ENCODE measurements at places on chromosomes 7 and 10.

DNA sequence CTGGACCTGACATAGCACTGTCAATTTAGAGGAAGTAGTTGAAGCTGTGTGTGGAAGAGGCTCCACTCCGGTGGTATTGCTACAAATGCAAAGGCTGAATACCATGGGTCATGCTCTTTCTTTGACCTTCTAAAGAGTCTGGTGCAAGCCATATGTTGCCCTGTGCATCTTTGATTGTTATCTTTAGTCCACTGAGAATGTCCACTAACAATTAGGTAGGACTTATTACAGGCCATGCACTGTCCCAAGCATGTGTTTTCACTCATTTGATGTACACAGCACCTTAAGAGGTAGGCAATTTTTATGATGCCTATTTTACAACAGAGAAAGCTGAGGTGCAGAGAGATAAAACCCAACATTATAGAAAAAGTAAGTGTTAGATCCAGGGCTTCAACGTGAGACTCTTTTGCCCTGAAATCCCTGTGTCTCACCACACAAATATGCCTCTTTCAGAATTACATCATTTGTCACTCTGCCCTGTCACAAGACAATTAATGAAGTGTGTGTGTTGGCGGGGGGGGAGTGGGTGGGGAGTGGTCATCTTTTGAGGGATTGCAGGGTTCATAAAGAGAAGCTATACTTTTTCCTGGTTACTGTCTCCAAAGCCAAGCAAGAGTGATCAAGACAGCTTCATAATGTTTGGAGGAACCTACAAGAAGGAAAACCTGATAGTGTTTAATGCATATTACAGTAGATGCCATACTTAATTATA is 637.6 kb upstream of the IGFBP3 start:
- no peak for DNase-seq

DNA sequence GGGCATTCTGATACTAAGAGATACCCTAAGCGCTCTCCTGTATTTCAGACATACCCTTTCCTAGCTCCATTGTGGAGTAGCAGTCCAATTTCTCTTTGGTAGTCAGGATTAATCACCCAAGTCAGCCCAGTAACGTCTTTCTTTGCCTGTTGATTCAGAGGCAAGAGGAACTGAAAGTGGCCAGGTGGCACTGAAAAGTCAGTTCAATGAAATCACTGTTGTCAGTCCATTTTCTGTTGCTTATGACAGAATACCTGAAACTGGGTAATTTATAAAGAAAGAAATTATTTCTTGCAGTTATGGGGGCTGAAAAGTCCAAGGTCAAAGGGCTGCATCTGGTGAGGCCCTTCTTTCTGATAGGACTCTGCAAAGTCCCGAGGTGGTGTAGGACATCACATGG is 40.2 kb downstream of the ANKRD61 start:
- DNase-seq: no peak

DNA sequence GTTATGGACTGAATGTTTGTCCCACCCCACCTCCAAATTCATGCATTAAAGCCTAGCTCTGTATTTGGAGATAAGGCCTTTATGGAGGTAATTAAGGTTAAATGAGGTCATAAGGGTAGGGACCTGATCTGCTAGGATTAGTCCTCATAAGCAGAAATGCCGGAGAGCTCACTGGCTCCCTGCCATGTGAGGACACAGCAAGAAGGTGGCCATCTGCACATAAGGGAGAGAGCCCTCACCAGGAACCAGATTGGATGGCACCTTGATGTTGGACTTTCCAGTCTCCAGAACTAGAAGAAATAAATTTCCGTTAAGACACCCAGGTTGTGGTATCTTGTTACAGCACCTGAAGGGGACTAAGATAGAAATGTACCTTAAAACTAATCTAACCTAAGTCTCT is 816.1 kb upstream of the C7orf33 start:
- DNase-seq: no peak

DNA sequence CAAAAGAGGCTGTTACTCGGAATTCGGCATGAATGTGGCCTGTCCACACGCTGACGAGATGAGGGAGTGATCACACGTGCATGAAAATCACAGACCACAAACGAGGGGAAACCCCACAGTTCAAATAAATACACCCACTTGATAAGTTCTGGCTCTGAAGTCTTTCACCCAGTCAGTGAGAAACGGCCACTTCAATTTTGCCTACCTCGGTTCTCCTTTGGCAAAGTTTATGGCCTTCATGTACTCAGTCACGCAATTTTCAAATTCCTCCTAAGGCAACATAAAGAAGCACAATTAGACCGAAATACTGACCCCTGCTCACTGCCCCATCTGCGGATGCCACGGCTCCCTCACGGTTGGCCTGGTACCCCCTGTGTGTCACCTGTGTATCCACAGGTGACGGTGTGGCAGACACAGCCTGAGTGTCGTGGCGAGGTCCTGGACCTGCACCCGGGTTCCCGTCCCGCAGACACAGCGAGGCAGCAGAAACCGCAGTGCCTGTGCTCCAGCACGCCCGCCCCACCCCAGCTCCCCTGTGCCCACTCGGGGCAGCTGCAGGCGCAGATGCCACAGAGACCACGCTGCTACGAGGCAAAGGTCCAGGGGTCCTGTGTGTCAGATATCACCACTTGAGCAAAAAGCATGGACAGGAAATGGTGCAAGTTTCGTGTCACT is 1.4 kb downstream of the CFAP46 start:
- no peak for DNase-seq

GRCh38 chr10:74598891-74599566 is 227.4 kb upstream of the KAT6B start:
- no peak for DNase-seq

DNA sequence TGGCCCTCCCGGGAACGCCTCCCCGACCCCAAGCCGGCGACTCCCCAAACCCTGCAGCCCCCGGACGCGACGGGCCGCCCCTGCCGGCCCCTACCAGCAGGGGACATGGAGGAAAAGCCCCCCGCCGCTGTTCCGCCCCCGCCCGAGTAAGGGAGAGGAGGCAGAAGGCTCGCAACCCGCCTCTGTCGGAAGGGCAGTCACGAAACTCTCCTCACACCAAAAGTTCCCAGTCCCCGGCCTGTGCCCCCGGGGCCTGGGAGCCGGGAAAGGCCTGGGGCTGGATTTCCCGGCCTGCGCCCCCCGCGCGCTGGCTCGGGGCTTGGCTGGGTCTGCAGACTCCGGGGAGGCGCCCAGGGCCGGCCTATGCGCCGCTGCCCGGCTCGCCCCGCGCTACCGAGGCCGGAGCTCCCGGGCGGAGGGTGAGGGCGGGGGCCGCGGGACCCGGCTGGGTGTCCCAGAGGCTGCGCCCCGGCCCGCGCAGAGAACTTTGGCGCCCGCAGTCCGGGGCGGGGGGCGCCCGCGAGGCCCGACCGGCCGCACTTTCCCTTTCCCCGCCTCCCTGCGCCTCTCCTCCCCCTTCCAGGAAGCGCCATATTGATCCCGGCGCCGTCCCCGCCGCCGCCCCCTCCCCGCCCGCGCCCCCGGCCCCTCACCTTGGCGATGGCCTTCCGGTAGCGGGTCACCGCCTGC is 728 bp downstream of the PARD3 start:
- no peak for DNase-seq

- no peak for DNase-seq
Measured at GRCh38 chr10:69895759-69896158, 94.1 kb downstream of the COL13A1 start.

DNA sequence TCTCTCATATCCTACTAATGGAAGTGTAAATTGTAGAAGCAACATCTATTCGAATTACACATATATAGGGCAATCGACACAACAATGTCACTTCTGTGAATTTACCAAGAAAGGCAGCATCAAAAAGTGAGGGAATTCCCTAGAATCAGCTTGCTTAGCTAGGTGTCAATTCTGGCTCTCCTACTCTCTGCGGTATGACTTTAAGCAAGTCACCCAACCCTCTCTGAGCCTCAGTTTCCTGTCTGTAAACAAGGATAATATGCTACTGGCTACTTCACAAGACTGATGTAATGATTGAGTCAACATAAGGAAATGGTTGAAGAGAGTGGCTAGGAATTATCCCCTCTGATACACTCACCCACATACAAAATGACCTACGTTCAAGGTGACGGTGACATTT is 19.4 kb downstream of the CCDC6 start:
- no peak for DNase-seq

DNA sequence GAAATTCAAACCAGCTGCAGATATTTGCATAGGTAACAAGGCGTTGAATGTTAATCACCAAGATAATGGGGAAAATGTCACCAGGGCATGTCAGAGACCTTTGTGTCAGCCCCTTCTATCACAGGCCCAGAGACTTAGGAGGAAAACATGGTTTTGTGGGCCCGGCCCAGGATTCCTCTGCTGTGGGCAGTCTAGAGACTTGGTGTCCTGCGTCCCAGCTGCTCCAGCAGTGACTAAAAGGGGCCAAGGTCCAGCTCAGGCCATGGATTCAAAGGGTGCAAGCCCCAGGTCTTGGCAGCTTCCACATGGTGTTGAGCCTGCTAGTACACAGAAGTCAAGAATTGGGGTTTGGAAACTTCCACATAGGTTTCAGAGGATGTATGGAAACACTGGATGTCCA is 147.5 kb upstream of the ZWINT start:
- DNase-seq: no peak

DNA sequence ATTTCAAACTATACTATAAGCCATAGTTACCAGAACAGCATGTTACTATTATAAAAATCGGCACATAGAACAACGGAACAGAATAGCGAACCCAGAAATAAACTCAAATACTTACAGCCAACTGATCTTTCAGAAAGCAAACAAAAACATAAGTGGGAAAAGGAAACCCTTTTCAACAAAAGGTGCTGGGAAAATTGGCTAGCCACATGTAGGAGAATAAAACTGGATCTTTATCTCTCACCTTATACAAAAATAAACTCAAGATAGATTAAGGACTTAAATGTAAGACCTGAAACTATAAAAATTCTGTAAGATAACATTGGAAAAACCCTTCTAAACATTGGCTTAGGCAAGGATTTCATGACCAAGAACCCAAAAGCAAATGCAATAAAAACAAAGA is 29.1 kb downstream of the ZNF680 start:
- no peak for DNase-seq

GRCh38 chr10:127151541-127151940 is 44.9 kb downstream of the INSYN2A start:
- no peak for DNase-seq

- DNase-seq: no peak
Measured at GRCh38 chr7:137151041-137151689, 192.4 kb downstream of the PTN start.

DNA sequence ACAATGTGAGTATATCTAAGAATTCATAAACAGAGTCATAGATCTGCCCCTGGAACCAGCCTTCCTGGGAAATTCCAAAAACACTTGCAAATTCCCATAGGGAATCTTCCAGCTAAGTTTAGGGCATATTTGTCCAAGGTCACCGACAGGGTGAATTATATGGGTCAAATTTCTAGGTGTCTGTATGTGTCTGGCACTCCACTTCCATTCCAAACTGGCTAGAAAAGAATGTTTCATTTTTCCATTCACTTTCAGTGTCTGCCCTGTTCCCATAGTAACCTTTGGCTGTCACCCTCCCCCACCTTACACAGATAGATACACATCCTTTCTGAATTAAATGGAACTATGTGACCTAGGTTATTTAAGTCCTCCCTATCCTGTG is 230.9 kb downstream of the CREB5 start:
- no peak for DNase-seq

GRCh38 chr7:124085179-124085578 is 52.3 kb upstream of the TMEM229A start:
- no peak for DNase-seq

DNA sequence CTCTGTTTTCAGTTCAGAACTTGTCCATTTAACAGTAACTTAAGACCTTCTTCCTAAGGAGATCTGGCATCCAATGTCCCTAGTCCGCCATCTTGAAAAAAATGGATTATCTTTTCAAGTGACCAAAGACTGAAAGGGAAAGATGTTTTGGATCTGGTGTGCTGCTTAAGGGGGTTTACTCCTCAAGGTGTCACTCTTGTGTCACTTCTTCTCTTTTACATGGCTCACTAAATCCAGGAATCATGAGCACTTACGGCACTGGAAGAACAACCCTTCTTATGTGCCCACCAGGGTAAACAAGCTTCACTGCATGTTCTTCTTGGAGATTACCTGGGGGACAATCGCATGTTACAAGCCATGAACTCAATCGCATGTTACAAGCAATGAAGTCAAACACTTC is 43.7 kb downstream of the ANXA8 start:
- no peak for DNase-seq

GRCh38 chr10:580778-581177 is 108.7 kb downstream of the DIP2C start:
- peak; percentile 66 for DNase-seq

DNA sequence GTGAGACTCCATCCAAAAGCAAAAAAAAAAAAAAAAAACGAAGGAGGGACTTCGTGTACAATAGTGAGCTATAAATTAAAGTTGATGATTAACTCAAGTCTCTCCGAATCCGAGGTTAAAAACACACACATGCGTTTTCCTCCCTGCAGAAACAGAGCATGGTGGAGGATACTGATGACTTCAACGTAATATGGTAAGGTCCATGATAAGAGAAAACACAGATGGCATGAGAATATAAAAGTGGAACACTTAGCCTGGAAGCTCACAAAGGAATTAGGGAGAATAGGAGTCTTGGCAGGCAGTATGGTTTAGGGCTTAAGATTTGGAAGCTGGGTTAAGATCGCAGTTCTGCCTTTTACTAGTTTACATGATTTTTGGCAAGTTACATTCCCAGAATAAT is 20.1 kb upstream of the GSTK1 start:
- DNase-seq: no peak

- no peak for DNase-seq
Measured at GRCh38 chr7:24245362-24245761, 38.6 kb upstream of the NPY start.

GRCh38 chr10:32650246-32650655 is 204.3 kb downstream of the CCDC7 start:
- no peak for DNase-seq

GRCh38 chr7:105015390-105015965 is 1.5 kb downstream of the KMT2E start:
- DNase-seq: peak; percentile 46

DNA sequence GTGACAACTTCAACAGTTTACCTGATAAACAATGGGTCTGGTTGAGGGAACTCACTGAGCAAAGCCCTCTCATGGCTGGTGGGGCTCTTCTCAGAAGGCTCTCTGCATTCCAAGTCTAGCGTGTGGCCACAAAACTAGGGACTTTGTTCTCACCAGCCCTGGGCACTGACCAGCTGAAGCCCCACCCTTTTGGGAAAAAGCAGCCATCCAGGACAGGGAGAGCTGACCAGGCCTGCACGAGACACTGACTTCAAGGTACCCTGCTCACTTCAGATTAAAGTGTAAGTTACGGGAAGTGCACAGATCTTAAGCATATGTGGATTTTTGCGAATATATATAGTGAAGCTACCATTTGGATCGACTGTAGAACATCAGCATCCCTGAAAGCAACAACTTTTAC is 67.4 kb upstream of the LRRC4 start:
- no peak for DNase-seq
